ENCODE measurements at places on chromosomes 2 and 18.

DNA sequence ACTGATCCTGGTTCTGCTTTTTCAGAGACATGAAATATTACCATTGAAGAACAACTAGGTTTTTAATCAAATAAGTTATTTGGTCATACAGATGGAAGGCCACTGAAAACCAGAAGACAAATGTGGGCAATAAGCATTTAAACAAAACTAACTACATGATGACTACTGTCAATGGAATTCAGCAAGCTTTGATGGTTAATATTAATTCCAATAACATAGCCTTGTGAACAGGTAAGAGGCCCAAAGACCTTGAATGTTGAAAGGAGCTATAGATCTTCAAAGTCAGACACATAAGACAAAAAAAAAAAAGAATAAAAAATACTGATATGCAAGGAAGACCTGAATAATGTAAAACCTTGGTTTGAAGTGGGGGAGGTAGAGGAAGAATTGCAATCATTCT is 1955.6 kb upstream of the CELF4 start:
- DNase-seq, result no peak

DNA sequence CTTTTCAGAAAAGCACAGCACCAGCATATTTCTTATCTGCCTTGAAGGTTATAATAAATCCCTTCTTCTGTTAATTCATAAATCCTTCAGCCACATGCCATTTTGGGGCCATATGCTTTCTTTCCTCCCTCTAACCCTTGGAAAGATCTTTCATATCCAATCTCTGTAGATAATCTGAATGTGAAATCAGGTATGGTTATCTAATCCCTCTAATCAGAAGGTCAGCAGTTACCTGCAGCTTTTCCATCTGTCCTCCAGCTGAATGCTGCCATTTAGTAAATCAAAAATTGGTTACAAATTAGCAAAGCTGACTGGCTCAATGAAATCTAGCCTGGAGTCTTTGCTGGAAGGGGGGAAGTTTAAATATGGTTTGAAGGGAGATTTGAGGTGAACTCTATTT is 230.5 kb downstream of the PIK3C3 start:
- no peak for DNase-seq

DNA sequence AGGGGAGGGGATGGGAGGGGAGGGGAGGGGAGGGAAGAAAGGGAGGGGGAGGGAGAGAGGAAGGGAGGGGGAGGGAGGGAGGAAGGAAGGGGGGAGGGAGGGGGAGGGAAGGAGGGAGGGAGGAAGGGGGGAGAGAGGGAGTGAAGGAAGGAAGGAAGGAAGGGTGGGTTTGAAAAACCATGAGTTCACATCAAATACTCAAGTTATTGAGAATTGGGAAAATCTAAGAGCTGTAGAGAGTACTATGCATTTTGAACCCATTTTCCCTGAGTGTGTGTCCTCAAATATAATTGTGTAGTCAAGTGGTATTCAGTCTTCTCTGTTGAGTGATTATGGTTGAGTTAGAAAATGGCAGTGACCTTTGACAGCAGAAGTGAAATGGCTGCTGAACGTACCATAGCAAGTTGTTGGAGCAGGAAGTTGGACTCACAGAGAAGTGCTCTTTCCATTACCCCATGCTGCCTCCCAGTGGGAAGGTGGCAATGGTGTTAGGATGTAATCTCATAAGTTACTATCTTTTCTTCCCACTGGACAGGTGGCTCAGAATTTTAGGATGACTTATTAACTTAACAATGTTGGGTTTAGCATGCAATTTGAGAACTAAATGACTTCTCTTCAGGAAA is 214.6 kb downstream of the SETBP1 start:
- peak; percentile 50 for DNase-seq

- peak; percentile 55 for DNase-seq
Measured at GRCh38 chr2:69948032-69948962, 13.1 kb downstream of the ASPRV1 start.
